ENCODE measurements at places on chromosomes 3 and 15. TPM values are rescaled to one million over a fixed set of nuclear protein-coding genes. Genes with fewer than 3 reads are reported as not detected.

The SI gene
- total RNA-seq: not detected

The XCR1 gene
- not detected for total RNA-seq

The TMA7 gene
- 69.3 TPM for total RNA-seq

The SPATA12 gene
- not detected for total RNA-seq

The COMMD2 gene
- 9.5 TPM for total RNA-seq

- no peak for DNase-seq
Observed at GRCh38 chr15:51390966-51391422, 49.5 kb downstream of the GLDN start.

- DNase-seq: no peak
Observed at GRCh38 chr3:103127737-103128136, 692.9 kb downstream of the ZPLD1 start.

DNA sequence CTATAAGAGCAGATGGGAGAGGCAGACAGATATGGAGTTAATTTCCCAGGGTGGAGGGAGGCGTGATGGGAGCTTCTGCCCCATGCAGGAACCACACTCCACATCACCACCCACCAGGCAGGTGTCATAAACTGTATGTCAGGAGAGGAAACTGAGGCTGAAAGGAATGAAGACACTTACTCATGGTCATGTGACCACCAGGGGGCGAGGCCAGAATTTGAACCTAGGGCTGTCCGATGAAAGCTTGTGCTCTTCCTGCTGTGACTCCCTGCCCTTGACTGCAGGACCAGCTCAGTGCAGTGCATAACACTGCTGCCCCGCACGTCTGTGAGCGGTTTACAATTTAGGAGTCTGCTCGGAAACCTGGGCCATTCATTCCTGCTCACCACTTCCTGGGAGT lies 28.8 kb downstream of the NUP210 start:
- DNase-seq: no peak

DNA sequence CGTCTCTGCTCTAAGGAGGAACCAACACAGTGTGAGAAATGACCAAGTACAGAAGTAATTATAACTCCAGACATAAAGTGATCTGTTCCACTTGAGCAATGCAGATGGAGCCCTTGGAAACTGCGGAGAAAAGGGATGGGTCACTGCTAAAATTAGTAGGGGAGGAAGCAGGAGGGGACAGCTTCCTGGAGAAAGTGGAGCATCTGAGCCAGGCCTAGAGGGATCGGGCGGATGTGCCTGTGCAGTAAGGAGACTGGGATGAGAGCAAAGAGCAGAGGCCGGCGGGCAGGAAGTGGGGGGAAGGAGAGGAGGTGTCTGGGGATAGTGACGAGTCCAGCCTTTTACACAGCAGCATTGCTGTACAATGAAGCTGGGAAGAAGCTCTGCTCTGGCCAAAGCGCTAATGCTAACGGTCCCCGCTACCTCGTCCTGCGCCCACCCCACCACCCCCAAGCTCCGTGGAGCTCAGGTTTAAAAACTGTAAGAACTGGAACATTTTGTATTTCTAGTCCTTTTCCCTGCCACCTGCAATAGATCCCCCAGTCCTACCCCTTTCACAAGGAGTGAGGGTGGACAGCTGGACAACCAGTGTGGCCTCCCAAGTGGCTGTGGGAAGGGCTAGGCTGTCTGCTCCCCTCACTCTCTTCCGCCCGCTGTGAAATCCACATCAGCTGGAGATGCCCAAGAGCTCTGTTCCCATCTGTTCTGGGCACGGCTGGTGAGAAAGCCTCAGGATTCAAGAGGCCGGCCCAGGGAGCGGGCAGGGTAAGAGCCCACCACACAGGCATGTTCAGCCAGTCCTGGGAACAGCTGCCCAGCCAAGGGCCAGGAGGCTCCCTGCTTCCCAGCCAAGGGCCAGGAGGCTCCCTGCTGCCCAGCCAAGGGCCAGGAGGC lies 53.0 kb upstream of the HES1 start:
- DNase-seq: no peak

DNA sequence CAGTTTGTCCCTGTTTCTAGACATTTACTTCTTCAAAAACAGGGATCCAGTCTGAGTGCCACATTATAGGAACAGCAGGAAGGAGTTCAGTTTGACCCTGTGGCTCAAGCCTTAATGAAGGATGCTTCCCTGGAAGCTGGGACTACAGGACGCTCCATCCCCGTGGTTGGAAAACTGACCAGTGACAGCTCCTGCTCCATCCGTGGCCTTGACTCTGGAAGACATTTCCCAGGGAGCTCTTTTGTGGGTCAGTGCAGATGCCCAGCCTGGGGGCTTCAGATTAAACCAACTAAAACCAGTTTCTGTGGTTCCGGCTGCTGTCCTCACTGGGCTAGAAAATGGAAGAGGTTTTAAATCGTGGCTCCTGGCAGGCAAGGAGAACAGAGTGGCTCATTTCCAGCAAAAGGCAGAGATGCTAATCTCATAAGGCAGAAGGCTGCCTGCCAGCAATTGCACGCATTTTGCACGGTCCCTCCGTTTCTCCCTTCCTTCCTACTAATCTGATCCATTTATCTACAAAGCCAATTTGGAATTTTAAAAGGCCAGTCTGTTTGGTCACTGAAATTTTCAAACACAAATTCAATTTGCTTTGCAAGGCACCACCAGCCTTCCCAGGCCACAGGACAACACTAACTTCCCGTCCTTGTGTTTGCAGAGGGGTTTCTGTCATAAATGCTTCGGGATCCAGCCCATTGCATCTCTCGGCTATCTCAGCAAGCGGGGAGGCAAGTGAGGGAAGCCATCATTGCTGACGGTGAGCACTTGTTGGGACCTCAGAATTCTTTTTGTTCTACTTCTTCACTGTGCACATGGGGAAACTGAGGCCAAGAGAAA lies 6.2 kb upstream of the SSUH2 start:
- DNase-seq: no peak

- DNase-seq: no peak
Observed at GRCh38 chr15:89002830-89003229, 85.4 kb upstream of the ABHD2 start.

GRCh38 chr3:171459137-171459941 lies 866 bp downstream of the TNIK start:
- DNase-seq: peak; percentile 59

DNA sequence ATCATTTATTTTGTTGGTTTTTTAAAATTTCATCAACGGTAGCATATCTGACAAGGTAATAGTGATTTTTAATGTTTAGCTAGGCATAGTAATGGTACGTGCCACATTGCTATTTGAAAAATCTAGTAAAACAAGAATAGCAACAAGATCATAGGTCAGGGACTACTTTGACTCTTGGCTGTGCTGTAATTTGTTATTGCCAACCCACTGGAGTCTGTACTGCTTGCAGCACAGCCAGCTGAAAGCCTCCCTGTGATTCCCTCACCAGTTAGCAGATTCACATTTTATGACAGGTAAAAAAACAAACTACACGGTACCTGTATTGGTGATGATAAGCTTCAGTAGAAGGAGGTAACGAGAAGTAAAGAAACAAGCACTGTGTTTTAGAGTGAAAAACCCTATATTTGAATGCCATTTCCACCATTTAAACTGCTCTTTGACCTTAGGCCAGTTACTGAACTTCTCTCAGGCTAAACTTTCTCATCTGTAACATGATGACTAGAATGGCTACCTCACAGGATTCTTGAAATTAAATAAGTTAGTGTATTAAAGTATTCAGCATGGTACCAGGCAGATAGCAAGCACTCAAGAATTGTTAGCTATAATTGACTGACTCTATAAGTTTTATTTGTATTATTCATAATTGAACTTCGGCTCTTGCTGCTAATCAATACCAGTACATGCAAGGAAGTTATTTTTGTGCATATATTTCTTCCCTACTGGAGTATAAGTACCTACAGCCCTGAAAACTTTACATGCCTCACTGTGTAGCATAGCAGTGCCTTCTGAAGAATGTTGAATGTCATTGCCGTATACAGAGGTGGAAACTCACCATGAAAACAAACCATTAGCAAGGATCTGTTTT lies 16.1 kb downstream of the FILIP1L start:
- peak; percentile 56 for DNase-seq

DNA sequence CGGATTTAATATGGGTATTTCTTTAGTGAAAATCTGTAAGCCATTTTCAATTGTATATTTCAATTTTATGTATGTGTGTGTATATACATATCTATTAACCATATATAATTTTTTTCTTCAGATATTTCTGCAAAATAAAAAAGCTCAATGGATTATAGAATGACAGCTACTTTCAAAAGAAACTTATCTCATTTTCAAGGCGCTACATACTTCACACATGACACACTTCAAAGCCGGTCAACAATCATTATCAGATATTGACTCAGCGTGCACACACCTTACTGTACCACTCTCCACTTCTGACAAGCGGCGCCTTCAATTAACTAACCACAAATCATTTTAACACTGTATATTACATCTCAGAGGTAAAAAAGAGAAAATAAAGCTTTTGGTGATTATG lies 39.6 kb downstream of the ATP13A3 start:
- DNase-seq: no peak

DNA sequence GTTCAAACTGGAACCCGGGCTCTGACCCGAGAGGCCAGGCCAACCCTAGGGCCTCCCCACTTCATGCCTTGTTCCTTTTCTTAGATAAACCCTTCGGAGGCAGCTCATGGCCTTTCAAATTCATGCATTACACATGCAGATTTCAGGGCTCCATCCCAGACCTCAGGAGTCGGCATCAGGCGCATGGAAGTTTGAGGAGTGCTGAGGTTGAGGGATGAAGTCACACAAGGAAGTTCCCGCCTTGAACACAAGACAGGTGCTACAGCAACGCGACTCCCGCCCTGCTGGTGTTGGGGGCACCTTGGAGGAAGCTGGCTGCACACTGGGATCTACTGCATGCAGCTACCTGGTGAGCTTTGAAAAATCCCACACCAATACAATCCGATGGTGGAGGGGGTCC lies 245.2 kb upstream of the LYSMD4 start:
- no peak for DNase-seq

DNA sequence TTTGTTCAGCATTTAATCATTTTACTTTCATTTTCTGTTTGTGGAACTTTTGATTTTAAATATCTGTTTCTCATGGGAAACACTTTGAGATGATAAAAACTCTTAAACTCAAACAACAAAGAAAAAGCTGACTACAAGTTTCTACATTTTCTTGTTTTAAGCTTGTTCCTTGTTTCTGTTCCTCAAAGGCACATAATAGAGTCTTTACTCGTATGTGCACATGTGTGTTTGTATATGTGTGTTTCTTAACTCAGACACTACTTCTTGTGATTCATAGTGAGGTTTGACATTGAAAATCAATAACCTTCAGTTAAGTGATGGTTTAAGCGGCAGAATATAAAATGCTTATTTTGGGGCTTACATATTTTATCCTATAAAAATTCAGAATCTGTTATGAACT lies 786.7 kb upstream of the EPHA6 start:
- no peak for DNase-seq

DNA sequence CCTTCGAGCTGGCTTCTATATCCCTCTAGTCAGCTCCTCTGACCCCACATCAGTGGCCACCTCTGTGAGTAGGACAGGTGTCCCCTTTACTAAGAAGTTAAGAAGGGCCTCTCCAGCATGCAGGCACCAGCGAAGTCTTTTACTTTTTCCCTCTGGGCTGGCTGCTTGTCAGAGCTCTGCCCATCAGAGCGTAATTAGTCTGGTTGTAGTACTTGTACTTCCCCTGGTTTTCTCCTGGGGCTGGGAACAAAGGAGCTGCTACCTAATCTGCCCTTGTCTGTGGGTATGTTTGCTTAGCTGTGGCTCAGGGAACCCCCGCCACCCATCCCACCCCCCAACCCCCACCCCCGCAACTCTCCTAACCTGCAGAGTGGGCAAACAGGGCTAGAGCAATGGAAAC lies 27.4 kb upstream of the ALPK3 start:
- no peak for DNase-seq

DNA sequence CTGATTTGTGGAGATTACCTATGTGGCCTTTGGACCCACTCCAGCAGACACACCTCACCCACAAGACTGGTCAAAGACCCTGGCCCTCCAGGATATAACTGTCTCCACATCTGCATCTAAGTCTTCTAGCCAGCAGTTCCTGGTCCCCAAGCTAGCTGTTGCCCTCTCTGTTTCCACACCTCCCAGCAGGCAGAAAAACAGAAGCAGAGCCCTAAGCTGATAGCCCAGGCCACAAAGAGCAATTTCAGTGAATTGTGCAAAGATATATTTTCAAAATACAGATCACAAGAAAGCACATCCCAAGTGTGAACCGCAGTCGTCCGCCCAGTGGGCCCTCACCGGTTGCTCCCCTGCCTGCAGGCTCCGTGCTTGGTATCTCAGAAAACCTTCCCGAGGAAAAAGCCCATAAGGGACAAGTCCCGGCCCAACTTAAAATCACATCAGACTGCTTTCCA lies 2.6 kb downstream of the TNIK start:
- DNase-seq: no peak

DNA sequence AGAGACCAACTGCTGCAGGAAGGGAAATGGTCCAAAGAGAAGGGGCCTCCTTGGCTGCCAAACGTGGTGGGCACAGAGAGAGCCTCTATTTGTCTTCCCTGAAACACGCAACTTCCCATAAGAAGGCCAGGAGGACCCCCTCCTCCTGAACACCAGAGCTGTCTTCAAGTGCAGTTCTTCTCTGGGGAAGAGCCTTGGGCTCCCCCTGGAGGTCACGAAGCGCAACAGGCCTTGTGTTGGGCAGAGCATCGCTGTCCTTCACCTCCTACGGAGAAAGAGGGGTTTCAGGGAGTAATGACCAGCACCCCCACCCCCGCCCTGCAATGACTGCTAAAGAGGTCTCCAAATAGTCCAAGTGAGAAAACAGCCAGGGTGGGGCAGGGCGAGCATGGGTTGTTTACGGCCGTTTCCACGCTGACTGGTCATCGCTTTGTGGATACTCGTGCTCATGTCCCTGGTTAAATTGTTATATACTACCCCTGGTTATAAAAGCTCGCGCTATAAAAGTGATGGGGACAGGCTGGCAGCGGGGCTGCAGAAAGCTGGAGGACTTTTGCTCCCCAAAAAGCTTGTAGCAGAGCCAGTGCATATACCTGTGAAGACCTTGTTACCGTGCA lies 397.5 kb upstream of the ATP10A start:
- DNase-seq: no peak

GRCh38 chr3:28376424-28376823 lies 27.8 kb upstream of the AZI2 start:
- no peak for DNase-seq

DNA sequence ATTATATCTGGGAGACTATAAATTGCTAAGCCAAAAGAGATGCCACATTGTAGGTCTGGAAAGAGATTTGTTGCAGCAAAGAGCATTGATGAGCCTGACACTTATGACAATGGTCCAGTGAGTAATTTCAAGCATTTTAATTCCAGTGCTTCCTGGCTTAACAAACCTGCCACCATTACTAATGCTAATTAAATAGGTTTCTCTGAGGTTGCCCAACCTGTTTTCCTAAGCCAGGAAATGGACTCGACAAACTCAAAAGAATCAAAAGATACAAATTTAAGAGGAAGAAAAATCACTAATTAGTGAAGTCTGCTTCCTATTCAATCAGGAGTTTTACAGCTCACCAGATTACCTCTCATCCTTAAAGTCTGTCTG lies 36.7 kb upstream of the CTDSPL start:
- no peak for DNase-seq

- no peak for DNase-seq
Observed at GRCh38 chr3:69770219-69770618, 31.0 kb downstream of the MITF start.

- peak; percentile 63 for DNase-seq
Observed at GRCh38 chr3:196968233-196969133, at the start of gene PIGZ. Gene PIGZ, minus strand, starts transcription at chr3:196968833. Its CDS starts 16,802 bp downstream, at chr3:196952031.

- DNase-seq: no peak
Observed at GRCh38 chr15:53158995-53159394, 368.9 kb upstream of the ONECUT1 start.

GRCh38 chr3:157375342-157375986 lies 61.2 kb upstream of the PTX3 start:
- DNase-seq: no peak

GRCh38 chr3:45465192-45465591 lies 76.8 kb downstream of the LARS2 start:
- DNase-seq: no peak

- DNase-seq: no peak
Observed at GRCh38 chr3:160665784-160666526, 11.0 kb upstream of the ARL14 start.

All from left lobe of liver (tissue), 2 donors.